Kasumi-1 (cell line): ENCODE measurements at places on chromosomes 13 and 19.
A peak's percentile ranks its signal among the peaks of the same experiment; 100 is the strongest.

DNA sequence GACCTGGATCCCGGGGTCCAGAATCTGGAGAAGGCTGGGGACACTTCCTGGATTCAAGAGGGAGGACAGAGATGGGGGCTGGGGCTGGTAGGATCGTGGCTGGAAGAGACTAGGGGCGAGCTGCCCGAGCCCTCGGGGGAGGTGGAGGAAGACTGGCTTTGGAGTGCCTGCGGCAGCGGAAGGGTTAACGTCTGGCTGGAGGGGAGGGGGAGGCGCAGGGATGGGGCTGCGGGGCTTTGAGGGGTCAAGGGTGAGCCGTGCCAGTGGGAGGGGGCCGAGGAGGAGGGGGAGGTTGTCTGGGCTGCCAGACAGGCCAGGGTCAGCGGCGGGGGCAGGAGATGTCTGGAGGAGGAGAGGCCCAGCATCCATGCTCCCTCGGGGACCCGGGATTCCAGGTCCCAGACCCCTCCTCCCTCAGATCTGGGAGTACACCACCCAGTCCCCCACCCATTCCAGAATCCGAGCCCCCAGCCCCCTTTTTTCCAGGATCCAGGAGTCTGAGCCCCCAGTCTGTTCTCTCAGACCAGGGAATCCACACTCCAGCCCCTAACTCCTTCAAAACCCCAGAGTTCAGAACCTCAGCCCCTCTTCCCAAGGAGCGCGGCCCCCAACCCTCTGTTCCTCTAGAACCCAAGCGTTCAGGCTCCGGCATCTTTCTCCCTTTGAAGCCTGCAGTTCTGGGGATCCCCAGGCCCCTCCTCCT, 3.2 kb upstream of the SPACA6 start:
- DNase-seq: peak; percentile 35

- peak; percentile 47 for DNase-seq
Observed at GRCh38 chr19:49114630-49115363, 627 bp downstream of the LIN7B start.

DNA sequence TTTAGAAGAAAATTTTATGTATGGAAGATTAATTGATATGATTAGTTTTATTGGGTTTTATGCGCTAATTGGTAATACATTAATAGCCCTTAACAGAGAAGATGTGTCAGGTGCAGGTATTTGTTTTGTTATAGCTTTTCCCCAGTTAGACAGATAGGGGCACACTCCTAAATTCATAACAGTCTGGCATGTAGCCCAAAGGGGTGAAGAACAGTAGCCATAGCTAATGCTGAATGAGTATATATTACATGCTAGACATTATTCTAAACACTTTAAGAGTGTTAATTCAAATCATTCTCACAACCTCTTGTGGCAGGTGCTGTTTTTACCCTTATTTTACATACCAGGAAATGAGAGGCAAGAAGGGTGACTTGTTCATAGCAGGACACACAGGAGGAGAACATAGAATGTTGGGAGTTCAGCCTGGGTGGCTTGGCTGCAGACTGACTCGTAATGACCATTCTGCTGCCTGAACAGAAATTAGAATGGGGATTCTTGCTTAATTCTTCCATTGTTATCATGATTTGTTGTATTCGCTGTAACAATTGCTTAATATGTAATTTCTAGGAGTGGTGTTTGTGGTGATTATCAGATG, 20.1 kb downstream of the PCCA start:
- DNase-seq: no peak

- no peak for DNase-seq
Observed at GRCh38 chr19:4929186-4929585, 19.9 kb downstream of the UHRF1 start.

- no peak for DNase-seq
Observed at GRCh38 chr13:43835701-43836100, 43.8 kb downstream of the CCDC122 start.

- DNase-seq: no peak
Observed at GRCh38 chr19:10895920-10896319, 24.6 kb downstream of the CARM1 start.

DNA sequence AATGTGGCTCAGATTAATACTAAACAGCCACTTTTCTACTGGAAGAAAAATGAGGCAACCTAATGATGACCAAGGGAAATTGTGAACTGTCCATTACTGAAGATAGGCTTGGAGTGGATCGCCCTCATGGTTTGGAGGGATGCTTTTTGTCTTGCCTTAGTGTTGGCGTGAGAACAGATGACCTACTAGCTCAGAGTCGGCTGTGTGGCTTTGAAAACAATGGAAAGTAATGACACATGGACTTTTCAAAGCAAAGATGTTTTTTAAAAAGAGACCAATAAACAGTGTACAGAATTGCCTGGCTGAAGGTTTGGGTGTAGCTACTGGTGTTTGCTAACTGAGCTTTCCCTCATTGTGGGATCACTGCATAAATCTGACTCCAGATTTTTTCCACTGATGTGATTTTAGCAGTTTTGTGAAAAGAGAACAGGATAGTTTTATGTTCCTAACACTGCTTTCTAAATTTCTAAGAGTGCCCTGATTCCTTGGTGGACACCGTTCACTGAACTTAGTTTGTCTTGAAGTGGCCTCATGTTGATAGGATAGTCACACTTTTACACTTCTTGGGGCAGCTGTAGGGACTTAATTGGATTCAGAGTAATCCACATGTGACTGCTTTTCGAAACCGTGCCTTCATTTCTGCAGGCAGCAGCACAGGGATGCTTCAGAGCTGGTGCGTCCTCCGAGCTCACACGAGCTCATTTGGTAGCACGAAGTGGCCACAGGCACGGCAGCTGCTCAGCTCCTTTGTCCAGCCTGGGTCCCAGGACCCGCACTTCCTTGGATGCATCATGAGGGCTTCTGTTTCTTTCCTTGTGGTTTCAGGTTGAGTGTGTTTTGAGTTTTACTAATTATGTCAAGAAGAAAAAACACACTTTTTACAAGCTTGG, 4.3 kb downstream of the CEBPG start:
- no peak for DNase-seq

DNA sequence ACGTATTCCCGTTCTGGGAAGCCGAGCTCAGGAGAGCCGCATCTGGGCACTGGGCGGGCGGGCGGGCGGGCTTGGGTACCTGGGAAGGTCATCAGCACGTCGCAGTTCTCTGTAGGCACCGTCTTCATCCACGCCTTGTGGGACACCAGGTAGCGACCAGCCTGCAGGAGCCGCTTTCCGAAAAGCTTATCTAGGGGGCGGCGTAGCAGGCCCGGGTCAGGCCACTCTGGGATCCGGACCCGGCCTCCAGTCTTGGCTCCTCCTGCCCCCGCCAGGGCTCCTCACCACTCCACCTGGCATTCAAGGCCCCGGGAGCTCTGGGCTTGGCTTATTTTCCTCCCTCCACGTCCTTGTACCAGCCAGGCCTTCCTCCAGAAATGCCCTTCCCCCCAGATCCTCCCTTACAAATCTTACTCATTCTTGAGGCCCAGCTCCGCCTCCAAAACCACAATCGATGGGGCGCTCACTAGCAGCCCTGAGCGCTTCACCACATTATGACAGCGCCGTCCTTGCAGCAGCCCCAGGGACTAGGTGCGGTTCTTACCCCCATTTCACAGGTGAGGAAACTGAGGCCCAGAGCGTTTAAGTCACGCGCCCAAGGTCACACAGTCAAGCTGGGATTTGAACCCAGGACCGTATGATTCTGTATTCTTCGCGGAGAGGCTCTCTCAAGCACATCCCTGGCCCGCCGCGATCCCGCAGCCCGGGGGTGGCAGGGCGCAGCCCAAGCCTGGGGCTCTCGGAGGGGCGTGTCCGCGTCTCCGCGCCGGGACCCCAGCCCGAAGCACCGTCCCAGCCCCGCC, 843 bp downstream of the ANO8 start:
- peak; percentile 75 for DNase-seq

GRCh38 chr13:85521657-85522056, 277.6 kb downstream of the SLITRK6 start:
- no peak for DNase-seq

DNA sequence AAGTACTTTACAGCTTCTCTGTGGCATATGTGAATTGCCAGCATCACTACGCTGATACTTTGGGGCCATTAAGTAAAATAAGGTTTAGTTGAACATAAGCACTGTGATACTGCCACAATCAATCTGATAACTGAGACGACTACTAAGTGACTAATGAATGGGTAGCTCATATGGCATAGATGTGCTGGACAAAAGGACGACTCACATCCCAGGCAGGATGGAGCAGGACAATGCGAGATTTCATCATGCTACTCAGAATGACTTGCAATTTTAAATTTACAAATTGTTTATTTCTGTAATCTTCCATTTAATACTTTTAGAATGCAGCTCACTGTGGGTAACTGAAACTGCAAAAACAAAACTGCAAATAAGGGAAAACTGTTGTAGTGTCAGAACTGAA, 13.6 kb downstream of the CCDC122 start:
- no peak for DNase-seq

DNA sequence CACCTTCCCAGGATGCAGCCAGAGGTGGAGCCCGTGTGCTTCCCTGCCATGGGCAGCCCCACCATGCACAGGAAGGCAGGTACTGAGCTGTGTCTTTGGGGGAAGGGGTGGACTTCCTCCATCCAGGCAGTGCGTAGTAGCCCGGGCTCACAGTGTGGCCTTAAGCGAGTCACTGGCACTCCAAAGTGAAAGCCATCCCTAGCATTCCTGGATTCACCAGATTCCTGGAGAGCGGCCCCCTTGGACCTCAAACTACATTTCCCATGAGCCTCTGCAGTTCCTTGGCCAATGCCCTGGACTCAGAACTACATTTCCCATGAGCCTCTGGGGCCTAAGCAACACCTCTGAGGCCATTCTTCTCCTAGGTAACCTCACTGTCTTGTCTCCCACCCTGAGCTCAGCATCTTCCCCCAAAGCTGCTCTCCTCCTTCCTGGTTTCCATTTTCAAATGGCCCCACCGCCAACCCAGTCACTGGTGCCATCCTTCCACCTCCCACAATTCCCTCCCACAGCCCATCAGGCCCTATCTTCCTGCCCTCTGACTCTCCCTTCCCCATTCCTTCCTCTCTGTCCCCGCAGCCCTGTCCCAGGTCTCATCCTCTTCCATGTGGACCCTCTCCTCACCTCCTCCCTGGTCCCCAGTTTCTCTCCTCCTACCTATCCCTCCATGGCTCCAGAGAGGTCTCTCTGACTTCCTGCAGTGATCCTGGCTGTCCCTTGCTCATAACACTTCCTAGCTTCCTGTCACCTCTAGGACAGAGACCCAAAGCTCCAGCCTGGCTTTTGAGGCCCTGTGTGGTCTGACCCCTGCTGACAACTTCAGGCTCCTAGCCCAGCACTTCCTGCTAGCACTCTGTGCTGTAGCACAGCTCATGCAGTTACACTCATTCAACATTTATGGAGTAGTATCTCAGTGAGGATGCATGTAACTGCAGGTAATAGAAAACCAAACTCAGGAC, at the start of gene C19orf81:
C19orf81 (plus strand) TSS at position 13 of the 959 bp plus-strand sequence; CDS start at position 13, 0 bp downstream.
- DNase-seq: no peak

DNA sequence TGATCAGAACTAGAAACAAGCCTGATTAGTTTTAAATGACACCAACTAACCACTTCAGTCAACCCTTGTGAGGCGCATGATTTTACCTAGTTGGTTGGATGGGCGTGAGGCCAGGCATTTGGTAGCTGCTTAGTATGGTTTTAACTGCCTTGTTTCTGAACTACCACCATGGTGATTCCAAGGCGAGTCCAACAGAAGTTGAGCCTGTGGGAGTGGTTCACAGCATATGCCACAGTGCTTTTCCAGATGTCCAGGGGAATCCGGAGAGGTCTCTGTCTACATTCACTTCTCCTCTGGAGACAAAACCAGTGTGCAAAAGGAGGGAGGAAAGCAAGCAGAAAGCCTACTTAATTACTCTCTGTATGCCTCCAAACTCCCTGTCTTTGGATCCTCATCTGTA, 524.1 kb downstream of the GPC6 start:
- DNase-seq: no peak

GRCh38 chr13:20512042-20512683, 13.5 kb downstream of the CRYL1 start:
- peak; percentile 4 for DNase-seq

GRCh38 chr19:40530091-40530901, 46.4 kb upstream of the SHKBP1 start:
- DNase-seq: peak; percentile 14

DNA sequence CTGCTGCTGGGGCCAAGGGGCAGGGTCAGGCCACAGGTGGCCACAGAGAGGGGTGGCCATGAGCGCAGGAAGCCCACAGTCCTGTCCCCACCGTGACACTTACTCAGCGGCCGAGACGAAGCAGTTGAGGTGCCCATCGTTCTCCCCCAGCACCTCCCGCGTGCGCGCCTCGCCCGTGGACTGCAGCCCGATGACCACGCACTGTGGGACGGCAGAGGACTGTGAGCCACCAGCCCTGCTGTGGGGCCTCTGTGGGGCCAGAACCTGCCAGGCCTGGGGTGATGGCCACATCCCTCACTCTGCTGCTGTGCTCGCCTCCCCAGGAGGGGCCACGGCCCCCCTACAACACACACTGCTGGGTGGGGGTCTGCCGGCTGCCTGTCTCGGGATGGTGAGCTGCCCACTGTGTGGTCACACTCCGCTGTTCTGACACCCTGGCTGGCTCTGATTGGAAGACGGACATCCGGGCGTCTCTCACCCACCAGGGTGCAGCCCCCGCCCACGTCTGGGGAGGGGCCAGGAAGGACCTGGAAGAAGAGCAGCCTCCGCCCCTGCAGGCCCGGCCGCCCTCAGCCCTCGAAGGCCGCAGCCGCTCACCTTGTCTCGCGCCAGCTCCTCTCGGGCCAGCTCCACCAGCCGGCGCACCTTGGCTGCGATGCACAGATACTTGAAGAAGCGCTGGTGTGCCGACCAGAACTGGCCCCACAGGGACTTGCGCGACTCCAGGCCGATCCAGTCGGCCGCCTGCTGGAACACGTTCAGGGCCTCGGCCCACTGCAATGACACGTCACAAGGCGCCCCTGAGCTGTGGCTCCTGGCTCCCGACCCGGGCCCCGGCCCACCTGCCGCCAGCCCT, 13.2 kb downstream of the GPX4 start:
- DNase-seq: no peak

DNA sequence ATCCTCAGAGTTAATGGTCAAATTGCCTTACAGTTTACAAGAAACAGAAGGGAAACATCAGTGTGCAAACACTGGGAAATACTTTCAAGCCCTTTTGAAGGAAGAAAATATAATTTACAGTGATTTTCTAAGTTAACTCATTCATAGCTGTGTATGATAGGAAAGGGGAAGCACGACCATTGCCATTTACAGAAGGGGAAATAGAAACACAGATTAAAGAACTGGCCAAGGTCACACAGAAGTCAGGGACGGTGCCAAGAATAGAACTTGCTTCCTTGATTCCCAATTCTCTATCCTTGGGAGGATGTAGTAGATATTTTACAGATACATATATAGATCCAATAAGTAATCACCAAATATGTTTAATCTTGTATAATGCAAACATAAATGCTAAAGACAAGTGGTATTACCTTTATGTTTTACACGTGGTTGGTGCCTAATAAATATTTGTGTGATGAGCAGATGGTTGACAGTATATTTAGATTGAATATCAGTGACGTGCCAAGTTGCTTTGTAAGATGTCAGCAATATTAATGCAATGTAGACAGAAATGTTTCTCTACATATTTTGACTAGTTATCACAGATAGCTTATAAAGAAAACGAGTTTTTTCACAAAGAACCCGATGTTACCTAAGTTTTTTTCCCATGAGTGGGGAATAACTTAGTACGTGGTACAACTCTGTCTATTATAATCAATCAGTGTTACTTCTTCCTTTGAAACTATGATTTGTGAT, 73.1 kb downstream of the FLT1 start:
- no peak for DNase-seq

- no peak for DNase-seq
Observed at GRCh38 chr13:30729801-30730200, 5.5 kb upstream of the ALOX5AP start.

- DNase-seq: peak; percentile 37
Observed at GRCh38 chr13:51501592-51502152, 48.8 kb upstream of the INTS6 start.

GRCh38 chr19:8329996-8330395, 8.7 kb downstream of the RPS28 start:
- DNase-seq: no peak
